ENCODE measurements at places on chromosomes 7 and 10.

DNA sequence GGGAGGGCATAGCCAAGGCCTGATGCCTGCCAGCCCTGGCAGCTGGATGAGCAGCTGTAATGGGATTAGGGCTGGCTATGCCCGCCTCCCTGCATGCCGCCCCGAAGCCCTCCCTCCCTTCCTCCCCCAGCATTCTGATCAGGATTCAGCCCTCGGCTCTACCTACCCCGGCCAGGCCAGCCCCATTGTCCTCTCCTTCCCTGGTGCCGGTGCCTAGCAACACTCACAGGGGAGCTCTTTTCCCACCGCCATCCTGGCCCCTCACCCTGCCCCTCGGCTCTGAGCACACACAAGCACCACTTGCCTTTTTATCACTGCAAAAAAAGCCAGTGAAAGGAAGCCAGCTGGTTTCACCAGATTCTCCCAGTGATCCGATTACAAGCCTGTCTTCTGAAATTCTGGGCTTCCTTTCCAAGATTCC lies 9.0 kb upstream of the ADCYAP1R1 start:
- DNase-seq, result no peak
- H3K36me3 ChIP-seq, result no peaks in the 10 kb centered on the region
- no peaks in the 10 kb centered on the region for H3K27me3 ChIP-seq

- peaks cover 3% of the 10 kb centered on the region for H3K4me1 ChIP-seq
- DNase-seq, result no peak
- H3K4me3 ChIP-seq, result no peak overlapping the region
- peaks cover 8% of the 10 kb centered on the region for H3K36me3 ChIP-seq
- H3K27me3 ChIP-seq, result no peaks in the 10 kb centered on the region
Observed at GRCh38 chr7:55212838-55213237, 152.3 kb upstream of the LANCL2 start.

- peaks cover 4% of the 10 kb centered on the region for H3K27me3 ChIP-seq
- H3K4me1 ChIP-seq, result no peaks in the 10 kb centered on the region
- DNase-seq, result no peak
- no peak overlapping the region for H3K27ac ChIP-seq
- no peaks in the 10 kb centered on the region for H3K36me3 ChIP-seq
- H3K4me3 ChIP-seq, result no peak overlapping the region
Observed at GRCh38 chr7:157685430-157686284, 348.9 kb downstream of the DNAJB6 start.

DNA sequence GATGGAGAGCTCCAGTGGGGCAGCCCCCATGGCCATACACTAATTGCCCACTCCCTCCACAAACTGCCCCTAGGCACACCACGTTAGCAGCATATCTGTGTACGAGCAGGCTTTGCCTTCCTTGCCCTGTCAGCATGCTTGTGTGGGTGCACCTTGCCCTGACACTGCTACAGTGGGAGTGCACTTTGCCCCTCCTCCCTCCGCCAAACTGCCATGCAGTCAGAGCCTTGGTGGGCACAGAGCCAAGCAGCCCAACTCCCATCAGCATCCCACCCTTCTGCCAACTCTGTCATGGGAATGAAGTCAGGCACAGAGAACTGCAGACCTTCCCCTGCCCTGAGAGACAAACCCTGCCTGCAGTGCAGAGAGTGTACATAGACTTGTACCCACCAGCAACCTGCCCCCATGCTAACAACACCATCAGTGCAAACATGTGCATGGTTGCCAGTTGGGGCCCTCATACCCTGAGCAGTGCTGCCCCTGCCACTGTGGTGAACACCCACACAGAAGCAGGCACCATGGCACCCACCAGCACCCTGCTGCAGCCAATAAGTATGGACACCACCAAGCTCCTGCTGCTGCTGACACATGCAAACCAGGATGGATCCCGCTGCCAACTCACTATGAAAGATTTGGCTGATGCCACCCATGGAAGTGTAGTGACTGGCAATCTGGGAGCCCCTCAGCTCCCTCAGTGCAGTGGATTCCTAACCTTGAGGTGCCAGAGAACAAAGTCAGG lies 1197.7 kb upstream of the CELF2 start:
- H3K27me3 ChIP-seq, result no peaks in the 10 kb centered on the region
- no peak for DNase-seq
- H3K4me1 ChIP-seq, result no peaks in the 10 kb centered on the region
- H3K36me3 ChIP-seq, result no peaks in the 10 kb centered on the region
- no peak overlapping the region for H3K27ac ChIP-seq

- no peak for DNase-seq
- H3K27me3 ChIP-seq, result no peaks in the 10 kb centered on the region
- H3K27ac ChIP-seq, result no peak overlapping the region
- no peaks in the 10 kb centered on the region for H3K36me3 ChIP-seq
- no peaks in the 10 kb centered on the region for H3K4me1 ChIP-seq
- no peak overlapping the region for H3K4me3 ChIP-seq
Observed at GRCh38 chr10:15609246-15609645, 110.5 kb downstream of the ITGA8 start.
